ENCODE measurements at places on chromosomes 7 and 10. TPM values are rescaled to one million over a fixed set of nuclear protein-coding genes. Genes with fewer than 3 reads are reported as not detected.

- no peak for DNase-seq
Observed at GRCh38 chr10:60934215-60935175, 9.5 kb downstream of the RHOBTB1 start.

GRCh38 chr10:93565446-93565845, 1.0 kb upstream of the FFAR4 start:
- DNase-seq, result no peak

GRCh38 chr7:26500749-26501352, 209.2 kb downstream of the SNX10 start:
- peak; percentile 40 for DNase-seq

DNA sequence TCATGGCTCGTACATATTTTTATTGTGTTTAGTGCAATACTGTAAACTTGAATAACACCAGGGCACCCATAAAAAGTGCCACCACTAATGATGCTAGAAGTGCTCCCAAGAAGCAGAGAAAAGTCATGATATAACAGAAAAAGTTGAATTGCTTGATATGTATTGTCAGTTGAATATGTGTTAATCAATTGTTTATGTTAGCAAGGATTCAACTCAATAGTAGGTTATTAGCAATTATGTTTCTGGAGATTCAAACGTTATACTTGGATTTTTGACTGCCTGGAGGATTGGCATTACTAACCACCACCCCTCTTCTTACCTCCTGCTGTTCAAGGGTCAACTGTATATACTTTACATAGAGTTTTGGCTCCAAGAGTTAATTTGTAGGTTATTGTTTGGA, 168.3 kb downstream of the CPED1 start:
- no peak for DNase-seq

GRCh38 chr7:100152937-100153666, 4.4 kb downstream of the LAMTOR4 start:
- no peak for DNase-seq

DNA sequence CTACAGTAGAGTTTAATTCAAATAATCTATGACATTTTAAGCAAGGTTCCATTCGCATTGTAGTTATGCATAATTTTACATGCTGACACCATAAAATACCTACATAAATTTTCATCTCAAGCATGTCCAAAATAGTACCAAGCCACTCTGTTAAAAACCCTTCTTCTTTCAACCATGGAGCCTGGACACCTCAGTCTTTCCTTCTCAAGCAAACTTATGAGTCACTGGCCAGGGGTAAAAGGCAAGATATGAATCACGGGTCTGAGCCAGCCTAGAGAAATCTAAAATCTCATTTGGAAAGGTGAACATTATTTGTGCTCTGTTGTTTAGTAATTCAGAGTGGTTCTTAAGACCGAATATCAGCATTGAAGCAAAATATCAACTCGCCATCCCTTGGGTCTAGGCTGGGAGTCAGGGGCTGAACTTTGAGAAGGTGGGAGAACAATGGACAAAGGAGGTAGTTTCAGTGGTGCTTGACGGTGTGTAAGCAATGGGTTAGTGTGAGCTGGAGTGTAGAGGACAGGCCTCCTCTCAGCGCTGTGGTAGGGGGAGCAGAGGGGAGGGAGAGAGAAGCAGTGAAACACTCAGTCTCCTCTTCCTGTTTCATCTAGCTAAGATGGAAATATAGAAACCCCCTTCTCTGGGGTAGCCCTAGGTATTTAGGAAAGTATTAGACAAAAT, 19.1 kb upstream of the GPAM start:
- DNase-seq, result no peak

Gene MYL10
- total RNA-seq, result 4.1 TPM

- no peak for DNase-seq
Observed at GRCh38 chr7:25820432-25821040, 331.5 kb upstream of the NFE2L3 start.

- DNase-seq, result no peak
Observed at GRCh38 chr7:133511252-133511651, 258.4 kb downstream of the EXOC4 start.

Gene NET1
- 153 TPM for total RNA-seq

DNA sequence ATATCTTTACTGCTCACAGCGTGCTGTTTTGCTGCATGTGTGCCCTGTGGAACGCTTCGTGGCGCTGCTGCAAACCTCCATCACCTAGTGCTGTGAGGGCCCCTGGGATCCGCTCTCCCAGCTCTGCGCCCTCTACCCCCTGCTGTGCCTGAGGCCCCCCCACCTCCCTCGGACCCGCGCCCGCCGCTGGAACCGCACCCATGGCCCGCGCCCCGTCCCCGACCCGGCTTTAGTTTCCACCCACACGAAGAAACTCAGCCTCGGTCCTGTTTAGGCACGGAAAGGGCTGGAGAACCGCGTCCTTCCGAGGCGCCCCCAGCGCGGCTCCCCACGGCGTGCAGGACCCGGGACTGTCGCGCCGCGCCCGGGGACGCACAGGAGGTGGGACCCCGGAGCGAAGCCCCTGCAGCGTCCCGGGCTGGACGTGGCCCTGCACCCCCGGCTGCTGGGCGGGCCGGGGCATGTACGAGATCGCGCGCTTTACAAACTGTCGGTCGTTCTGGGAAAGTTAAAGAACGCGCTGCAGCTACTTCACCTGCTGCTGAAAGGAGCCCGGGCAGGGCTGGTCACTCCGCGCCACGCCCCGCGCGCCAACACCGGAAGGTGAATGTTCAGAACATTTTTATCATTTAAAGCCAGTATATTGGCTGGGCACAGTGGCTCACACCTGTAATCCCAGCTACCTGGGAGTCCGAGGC, 54.3 kb downstream of the BMS1 start:
- no peak for DNase-seq

DNA sequence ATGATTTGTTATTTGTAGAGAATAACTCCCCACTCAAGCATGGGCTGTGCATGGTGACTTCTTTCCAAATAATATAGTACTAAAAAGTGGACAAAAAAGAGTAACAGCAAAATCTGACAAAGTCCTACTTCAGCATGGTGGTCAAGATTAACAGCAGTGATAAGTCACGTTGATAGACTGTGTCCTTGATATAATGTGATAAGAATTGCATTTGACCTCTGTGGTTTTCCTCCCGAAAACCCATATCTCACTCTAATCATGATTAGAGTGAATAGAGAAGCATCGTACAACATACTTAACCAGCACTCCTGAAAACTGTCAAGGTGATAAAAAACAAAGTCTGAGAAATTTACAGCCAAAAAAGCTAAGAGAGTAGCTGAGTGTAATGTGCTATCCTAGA, 42.4 kb downstream of the REEP3 start:
- no peak for DNase-seq

Gene SPDYE1
- not detected for total RNA-seq

DNA sequence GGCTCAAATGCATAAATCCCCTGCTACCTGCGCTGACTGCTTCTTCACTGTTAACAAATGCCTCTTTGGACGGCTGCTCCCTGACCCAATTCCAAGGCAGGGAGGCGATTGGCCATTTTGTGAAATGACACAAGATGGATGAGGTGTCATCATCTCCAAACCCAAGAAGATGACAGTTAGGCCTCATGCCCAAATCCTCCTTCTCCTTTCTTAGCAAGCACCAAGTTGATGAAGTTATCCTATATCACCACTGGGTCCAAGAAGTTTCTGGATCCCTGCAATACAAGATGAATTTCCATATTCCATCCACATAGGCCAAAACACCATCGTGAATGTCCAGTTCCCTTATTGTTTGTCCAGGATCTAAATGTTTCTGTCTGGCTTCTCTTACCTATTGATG, 98.5 kb upstream of the RAB11FIP2 start:
- no peak for DNase-seq

DNA sequence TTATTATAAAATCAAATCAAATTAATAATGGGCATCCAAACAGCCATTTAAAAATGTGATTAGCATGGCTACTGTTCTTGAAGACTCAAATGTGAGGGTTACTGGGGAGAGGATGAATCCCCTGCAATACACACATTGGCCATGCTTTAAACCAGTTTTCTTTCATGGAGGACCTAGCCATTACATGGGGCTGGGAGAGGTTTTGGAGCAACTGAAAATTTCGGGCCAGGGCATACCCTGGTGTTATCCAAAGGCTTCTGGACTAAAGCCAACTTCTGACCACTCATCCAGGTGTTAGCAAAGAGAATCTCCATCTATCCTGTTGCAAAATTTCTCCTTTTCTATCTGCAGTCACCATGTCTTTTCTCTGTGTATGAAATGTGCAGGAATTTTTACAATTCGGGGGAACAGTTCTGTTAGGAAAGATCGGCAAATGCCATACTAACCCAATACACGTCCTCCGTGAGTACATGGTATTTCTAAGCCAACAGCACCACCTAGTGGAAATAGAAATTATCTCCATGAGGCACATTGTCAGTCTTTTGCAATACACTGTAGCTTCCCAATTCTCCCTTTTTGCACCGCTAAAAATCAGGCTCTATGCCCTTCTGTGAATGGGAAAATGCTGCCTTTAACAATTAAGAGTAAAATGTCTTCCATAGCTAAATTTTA, 47.0 kb upstream of the ZNF107 start:
- peak; percentile 81 for DNase-seq

Gene MYH16
- total RNA-seq, result not detected

DNA sequence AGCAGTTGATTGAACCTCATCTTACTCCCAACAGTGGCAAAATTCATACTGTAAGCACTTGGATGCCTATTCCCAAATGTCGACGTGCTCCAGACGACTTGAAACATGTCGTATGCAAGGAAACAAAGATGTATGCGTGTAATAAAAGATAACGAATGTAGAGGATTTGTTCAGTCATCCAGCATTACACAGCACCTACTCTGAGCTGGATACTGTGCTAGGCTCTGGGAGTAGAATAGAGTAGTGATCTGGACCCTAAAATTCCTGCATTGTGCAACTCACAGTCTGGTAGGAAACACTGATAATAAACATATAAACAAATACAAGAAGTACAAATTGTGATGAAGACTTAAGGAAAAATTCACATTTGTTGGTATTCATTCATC, 5.6 kb upstream of the TBX20 start:
- DNase-seq, result no peak

- no peak for DNase-seq
Observed at GRCh38 chr7:140771826-140772225, 75.3 kb downstream of the NDUFB2 start.

DNA sequence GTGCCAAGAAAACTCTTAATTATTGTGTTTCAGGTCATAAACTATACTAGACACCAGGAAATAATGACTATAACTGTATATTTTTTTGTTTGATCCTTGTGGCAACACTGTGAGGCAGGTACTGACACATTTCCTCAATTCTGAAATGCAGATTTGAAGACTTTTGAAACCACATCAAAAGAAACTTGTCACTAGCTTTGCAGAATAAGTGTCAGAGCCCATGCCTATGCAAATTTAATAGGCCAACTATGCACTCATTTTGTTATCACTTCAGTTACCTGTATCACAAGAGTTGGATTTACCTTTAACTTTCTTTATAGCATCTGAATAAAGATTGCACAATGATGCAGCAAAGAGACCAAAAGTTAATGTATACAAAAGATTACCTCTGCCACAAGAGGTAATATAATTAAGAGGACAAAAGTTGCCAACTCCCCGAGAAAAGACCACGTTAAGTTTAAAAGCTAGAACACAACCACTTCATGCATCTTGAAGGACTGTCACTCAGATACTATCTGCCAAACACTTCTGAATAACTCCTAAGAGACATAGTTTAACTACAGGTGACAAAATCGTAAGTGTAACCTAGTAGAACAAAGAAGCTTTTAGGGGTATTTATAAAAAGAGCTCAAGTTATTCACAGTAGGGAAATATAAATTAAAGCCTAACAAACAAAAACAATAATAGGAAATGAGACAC, 80.5 kb downstream of the ELAPOR2 start:
- no peak for DNase-seq

DNA sequence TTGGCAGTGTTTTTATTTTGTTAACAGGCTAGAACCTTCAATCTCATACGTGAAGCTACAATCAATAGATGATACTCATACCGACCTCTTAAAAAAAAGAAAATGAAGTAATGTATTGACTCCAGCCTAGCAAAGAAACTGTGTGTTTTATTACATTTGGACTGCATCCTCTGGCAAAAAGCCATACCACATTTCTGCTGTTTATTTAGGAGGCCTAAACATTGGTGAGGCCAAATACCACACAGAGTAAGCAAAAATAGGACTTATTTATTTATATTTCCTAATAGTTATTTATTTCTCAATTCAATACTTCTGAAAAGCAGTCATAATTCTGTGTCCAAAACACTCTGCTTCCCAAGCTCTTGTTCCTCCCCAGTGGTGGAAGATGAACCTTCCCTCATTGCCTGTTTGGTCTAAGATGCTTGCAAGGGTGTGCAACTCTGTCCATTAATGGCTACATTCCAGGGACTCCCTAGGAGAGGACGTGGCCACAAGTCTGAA, 398.8 kb upstream of the KLF6 start:
- no peak for DNase-seq

Gene NCAPG2
- 77.4 TPM for total RNA-seq
